ENCODE measurements at places on chromosomes 2 and 18.

- no peak for DNase-seq
Measured at GRCh38 chr18:46621871-46622270, 35.1 kb downstream of the LOXHD1 start.

DNA sequence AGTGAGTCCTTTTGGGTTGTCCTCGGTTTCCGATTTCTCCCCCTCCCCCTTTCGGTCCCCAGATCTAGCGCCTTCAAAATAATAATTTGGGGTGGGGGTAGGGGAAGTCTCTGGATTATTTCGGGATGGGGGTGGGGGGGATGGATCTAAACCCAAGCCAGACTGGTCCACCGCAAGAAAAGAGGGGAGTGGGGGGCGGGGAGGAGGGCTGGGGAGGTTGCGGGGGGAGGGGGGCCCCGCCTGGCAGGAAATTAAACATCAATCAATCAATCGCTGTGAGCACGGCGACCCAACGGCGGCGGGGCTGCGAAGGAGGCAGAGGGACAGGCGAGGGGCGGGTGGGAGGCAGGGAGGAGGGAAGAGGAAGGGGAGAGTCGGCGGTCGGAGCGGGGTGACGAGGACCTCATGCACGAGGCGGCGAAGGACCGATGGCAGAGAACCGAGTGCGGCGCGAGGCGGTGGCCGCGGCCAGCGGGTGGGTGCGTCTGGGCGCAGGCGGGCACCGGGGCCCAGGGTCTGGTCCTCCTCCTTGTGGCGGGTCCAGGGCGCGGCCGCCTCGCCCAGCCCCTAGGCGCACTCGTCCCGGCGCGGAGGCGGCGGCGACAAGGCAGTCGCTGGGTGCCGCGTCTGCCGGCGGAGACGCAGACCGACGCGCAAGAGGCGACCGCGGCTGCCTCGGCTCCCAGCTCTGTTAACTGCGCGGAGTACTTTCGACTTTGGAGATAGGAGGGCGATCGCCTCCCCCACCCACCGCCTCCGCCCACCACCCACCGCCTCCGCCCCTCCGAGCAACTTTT lies 468 bp upstream of the SATB2 start:
- no peak for DNase-seq

GRCh38 chr2:10884574-10884975 lies 27.2 kb upstream of the KCNF1 start:
- no peak for DNase-seq

DNA sequence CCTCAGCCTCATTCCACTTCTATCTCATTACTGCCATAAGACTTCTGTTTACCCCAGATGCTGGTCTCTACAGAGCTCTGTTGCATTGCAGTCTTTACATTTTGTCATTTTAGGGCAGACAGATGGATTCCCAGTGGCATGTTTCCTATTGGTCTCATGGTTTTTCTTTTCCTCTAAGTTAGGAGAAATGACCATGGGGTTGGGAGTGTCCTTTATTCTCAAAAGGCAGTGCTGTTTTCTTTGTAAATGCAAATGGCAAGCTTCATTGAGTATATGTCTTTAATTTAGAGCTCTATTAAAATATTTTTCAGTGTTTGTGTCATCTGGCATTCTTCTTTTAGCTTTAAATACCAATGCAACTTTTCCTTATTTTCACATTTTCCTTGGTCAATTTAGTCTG lies 57.0 kb downstream of the MSTN start:
- DNase-seq: no peak

GRCh38 chr2:38474715-38475566 lies 97.9 kb upstream of the ATL2 start:
- no peak for DNase-seq
